IgD-negative memory B cell (primary cell): ENCODE measurements at places on chromosomes 2 and 18. TPM values are rescaled to one million over a fixed set of nuclear protein-coding genes. Genes with fewer than 3 reads are reported as not detected.

The TUBA4A gene
- polyA plus RNA-seq, result 229 TPM

The ZNF516 gene
- polyA plus RNA-seq, result 1.2 TPM

The DHRS9 gene
- polyA plus RNA-seq, result 3.3 TPM

The ASIC4 gene
- polyA plus RNA-seq, result not detected

The UGGT1 gene
- 10.9 TPM for polyA plus RNA-seq

The FLACC1 gene
- 0.64 TPM for polyA plus RNA-seq

The DYNAP gene
- not detected for polyA plus RNA-seq

The ABCB11 gene
- polyA plus RNA-seq, result not detected

The UGT1A5 gene
- polyA plus RNA-seq, result not detected

The SCN9A gene
- polyA plus RNA-seq, result not detected

The UGT1A8 gene
- polyA plus RNA-seq, result not detected

The UGT1A3 gene
- polyA plus RNA-seq, result not detected

The HOXD4 gene
- polyA plus RNA-seq, result not detected

The GAD1 gene
- polyA plus RNA-seq, result not detected

The TMEFF2 gene
- not detected for polyA plus RNA-seq

The SERPINE2 gene
- polyA plus RNA-seq, result 2.9 TPM

The RNF149 gene
- 30.3 TPM for polyA plus RNA-seq

The HOXD9 gene
- not detected for polyA plus RNA-seq

The PTPN4 gene
- 21.4 TPM for polyA plus RNA-seq

The TGFA gene
- 0.06 TPM for polyA plus RNA-seq

The ABCG8 gene
- not detected for polyA plus RNA-seq

The LYG1 gene
- polyA plus RNA-seq, result 0.48 TPM

The UGT1A4 gene
- not detected for polyA plus RNA-seq

The ADAM23 gene
- not detected for polyA plus RNA-seq

The SLC40A1 gene
- 2.3 TPM for polyA plus RNA-seq

The RASGRP3 gene
- polyA plus RNA-seq, result 82.4 TPM

The TCF23 gene
- polyA plus RNA-seq, result not detected

The BCL11A gene
- 189 TPM for polyA plus RNA-seq

The ALPI gene
- not detected for polyA plus RNA-seq

The RSAD2 gene
- polyA plus RNA-seq, result 3.3 TPM

The CD226 gene
- polyA plus RNA-seq, result 3.8 TPM

The CMPK2 gene
- 4.6 TPM for polyA plus RNA-seq

The FMNL2 gene
- 0.24 TPM for polyA plus RNA-seq
